BJ (cell line): ENCODE measurements at places on chromosomes 12 and 14.

GRCh38 chr12:66087365-66087943, 43.1 kb downstream of the LLPH start:
- DNase-seq = no peak

DNA sequence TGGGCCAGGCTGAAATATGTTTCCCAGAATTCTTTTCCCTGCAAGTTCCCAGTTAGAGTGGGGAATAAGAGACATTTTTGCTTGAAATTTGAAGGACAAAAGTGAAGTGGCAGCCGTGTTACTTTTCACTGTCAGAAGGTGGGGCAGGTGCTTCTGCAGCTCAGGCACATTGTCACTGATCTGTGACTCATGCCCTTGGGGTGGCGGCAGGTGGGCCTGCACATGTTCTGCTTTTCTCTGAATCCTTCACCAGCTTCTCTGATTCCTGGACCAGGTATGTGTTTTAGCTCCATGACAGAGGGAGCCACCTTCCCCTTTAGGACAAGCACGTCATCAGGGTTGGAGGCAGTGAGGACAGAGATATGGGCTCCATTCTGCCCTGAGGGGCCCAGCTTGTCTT, 11.7 kb upstream of the KCNA5 start:
- no peak for DNase-seq

DNA sequence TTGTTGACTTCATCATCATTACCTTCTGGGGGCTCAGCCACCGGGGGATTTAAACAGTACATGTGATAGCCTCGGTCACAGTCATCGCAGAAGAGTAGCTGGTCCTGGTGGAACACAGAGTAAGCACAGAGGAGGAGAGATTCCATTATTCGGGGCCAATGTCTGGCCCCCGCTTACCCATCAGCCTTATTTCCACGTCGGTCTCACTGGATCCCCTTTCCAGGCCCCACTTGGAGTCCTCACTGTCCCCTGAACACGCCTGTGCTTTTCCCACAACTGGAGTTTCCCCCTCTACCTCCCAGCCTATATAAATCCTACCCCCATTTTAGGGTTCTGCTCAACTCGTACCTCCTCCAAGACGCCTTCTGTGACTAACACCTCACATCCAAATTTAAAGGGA, 274.0 kb downstream of the DPF3 start:
- DNase-seq = no peak

DNA sequence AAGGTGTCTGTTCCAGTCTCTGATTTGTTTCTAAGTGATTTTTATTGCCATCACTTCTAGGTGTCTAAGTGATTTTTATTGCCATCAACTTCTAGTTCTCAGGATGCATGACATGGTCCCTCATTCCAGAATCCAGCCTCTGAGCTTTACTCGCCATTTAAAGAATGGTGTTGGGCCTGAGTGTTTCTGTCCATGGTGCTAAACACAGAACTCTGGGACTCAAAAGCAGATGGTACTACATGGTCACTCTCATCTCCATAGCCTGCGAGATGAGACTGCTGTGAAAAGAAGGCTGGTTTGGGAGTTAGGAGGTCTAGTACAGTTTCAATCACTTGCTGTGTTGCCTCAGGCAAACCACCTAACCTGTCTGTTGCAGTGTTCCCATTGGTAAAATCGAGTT, 276.6 kb downstream of the NRXN3 start:
- no peak for DNase-seq

GRCh38 chr12:89779090-89779489, 70.5 kb upstream of the ATP2B1 start:
- DNase-seq = no peak

DNA sequence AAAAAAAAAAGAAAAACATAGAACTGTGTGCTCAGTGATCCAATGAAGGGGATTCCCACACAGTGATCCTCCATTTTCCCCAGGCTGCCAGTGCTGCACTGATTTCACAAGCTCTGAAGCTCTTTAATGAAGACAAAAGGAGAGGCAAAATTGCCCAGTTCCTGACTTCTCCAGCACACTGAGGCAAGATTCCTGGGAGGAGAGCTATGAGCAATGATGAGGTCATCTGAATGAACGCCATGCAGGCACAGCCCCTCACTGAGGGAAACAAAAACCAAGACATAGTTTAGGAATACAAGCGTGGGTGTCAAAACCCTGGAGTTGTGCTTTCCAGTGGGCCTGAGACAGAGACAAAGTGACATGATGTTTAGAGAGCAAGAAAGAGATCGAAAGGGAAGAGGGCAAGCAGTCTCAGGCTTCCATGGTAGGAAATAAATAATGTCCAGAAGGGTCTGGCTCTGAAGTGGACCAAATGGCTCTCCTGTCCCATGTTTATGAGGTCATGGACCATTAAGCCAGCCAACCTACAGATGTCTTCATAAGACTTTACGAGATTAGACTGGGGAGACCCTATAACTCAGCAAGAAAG, 40.9 kb upstream of the SMUG1 start:
- peak; percentile 91 for DNase-seq

DNA sequence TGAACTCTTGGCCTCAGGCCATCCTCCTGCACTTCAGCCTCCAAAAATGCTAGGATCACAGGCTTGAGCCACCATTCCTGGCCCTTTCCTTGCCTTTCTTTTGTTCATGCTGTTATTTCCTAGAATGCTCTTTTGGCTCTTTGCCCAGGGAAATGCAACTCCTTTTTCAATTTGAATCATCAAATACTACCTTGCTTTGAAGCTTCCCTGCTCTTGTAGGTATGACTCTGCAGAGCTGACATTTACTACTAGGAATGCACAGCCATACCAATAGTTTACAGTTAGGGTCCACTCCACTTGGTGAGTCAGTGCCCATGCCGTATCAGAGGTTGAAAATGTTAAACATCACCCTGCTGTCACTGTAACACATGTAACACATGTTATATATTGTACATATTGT, 107.0 kb upstream of the CRY1 start:
- no peak for DNase-seq

GRCh38 chr12:121189619-121190155, 20.2 kb upstream of the P2RX4 start:
- no peak for DNase-seq

DNA sequence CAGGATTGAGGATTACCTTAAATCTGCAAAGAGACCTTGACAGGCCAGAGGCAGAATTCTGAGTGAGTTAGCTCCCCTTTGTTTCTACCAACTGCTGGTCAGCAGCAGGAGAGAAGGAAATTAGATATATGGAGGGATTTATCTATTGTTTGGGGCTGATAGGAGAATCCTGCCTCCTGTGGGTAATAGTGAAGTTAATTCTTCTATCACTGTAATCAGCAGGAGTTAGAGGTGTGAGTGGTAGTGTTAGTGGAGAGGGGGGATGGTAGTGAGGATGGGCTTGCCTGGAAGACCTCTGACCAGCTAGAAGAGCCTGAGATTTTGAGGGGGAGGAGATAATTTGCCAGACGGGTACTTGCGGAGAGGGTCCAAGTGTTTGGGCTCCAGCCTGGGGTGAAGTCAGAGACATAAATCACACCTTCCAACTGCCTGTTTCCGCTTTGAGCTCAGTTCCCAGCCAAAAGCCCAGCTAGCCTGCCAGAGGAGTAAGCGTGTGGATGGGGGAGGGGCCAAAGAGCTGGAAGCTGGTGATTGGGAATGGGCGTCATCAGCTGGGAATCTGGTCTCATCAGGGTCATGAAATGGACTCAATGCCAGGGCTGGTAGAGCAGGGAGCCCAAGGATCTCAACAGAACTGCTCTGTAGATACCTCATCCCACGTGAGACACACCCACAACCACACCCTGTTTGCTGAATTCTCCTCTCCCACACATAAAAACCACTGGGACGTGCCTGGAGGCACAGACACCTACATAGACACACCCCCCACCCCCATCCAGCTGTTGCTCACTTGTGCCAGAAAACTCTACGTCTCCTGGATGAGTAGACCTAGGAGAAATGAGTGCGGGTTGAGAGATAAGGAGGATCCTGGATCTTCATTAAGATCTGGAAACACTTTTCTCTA, 13.1 kb upstream of the ITGA5 start:
- DNase-seq = no peak

DNA sequence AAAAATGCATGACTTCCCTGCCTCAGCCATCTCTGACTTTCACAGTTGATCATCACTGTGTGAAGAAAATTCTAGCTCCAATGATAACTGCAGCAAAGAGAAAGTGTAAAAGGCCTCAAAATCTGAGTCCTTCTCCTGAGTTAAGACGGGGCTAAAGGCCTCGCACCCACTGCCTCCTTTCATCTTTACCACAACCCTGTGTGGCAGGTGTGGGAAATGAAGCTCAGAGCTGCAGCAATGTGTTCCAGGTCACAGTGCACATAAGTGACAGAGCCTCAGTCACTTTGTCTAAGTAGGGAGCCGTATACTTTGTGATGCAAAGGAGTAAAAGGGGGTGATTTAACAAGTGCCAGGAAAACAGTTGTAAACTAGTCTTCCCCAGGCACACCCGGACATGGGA, 144.7 kb upstream of the TMCC3 start:
- no peak for DNase-seq

GRCh38 chr12:118337194-118337838, 35.4 kb downstream of the TAOK3 start:
- no peak for DNase-seq

DNA sequence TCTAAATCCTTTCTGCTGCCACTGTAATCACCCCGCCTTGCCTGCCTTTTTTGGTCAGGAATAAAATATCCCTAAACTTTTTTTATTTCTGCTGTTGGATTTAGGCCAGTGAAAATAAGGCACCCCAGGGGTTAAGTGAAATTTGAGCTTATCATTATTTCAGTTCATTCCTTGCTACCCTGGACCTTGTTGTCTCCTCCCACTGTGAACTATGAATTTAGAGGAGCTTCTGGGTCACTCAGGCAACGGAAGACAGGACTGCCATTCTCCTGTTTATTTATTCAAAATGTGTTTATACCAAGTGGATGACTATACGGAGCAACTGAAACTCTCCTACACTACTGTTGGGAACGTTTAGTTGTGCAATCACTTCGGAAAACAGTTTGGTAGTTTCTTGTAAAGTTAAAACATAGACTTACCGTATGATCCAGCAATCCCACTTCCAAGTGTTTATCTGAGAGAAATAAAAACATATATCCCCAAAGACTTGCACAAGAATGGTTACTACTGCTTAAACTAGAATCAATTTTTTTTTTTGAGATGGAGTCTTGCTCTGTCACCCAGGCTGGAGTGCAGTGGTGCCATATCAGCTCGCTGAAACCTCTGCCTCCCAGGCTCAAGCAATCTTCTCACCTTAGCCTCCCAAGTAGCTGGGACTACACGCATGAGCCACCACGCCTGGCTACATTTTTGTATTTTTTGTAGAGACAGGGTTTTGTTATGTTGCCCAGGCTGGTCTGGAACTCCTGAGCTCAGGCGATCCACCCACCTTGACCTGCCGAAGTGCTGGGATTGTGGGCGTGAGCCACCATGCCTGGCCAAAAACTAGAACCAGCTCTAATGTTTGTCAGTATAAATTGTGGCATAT, 2.3 kb upstream of the TRAFD1 start:
- DNase-seq = peak; percentile 52

DNA sequence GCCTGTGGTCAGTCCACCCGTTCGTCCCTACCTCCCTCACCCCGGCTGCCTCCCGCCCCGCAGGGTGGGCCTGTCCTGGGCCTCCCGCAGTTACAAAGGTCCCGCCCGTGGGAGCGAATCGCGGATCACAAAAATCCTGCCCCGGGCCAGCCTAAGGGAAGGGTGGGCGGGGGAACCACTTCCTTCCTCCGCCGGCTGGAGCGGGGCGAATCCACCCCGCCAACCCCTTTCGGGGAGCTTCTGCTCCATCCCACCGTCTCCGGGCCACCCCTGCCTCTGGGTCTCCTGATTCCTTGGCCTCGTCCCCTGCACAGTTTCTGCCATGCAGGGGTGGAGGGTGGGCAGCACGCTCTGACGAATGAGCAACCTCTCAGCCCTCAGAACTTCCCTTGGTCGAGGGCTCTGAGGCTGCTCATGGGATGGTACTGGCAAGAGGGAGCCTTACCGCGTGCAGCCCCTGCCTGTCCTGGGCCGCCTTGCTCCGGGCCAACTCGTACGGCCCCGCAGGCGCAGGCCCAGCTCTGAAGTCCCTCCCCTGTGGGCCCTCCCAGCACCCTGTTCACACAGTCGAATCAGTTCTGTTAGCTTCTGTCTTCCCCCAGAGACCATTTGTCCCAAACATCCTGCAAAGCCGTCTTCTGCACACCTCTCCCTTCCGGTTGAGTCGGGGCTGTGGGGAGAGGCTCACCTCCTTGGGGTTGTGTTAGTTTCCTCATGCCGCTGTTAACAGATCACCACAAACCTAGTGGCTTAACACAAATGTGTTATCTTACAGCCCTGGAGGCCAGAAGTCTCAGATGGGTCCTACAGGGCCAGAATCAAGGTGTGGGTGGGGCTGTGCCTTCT, 589 bp upstream of the HVCN1 start:
- no peak for DNase-seq

- no peak for DNase-seq
These were observed 936.0 kb downstream of the DIO2 start for GRCh38 chr14:79275292-79275655.

- DNase-seq = no peak
These were observed 7.0 kb upstream of the RPS26 start for GRCh38 chr12:56034586-56035332.

GRCh38 chr14:88045705-88046104, 40.8 kb downstream of the GPR65 start:
- no peak for DNase-seq

DNA sequence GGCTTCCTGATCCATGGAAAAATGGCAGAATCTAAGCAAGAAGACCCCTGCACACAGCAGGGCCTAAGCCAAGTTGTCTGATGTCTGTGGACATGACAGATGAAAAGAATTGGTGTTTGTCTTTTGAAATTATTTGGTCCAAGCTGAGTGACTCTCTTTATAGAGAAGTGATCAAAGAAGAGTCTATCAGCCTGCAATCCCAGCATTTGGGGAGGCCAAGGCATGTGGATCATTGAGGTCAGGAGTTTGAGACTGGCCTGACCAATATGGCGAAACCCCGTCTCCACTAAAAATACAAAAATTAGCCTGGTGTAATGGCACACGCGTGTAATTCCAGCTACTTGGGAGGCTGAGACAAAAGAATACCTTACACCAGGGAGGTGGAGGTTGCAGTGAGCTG, 64.8 kb upstream of the TUNAR start:
- no peak for DNase-seq

DNA sequence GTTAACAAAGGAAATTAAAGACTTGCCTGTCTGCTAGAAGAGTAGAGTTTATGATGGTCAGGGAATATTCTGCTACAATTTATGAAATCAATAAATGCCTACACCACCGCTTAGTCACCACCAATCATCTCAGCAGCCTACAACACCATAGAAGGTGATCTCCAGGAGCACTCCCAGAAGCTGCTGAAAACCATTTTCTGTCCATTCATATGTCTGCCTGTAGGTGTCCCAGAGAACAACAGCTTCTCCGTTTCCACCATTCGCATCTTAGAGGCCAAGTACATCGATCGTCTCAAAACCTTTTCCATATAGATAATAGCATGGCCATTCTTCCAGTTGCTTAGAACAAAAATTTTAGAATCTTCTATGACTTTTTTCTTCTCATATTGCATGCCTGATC, 303.4 kb downstream of the KCNC2 start:
- no peak for DNase-seq

- peak; percentile 15 for DNase-seq
These were observed 67.1 kb downstream of the DERA start for GRCh38 chr12:15977999-15978951.
